ENCODE measurements at places on chromosomes 1 and 21.

- DNase-seq = no peak
These were observed 101.9 kb upstream of the SOD1 start for GRCh38 chr21:31557421-31558188.

DNA sequence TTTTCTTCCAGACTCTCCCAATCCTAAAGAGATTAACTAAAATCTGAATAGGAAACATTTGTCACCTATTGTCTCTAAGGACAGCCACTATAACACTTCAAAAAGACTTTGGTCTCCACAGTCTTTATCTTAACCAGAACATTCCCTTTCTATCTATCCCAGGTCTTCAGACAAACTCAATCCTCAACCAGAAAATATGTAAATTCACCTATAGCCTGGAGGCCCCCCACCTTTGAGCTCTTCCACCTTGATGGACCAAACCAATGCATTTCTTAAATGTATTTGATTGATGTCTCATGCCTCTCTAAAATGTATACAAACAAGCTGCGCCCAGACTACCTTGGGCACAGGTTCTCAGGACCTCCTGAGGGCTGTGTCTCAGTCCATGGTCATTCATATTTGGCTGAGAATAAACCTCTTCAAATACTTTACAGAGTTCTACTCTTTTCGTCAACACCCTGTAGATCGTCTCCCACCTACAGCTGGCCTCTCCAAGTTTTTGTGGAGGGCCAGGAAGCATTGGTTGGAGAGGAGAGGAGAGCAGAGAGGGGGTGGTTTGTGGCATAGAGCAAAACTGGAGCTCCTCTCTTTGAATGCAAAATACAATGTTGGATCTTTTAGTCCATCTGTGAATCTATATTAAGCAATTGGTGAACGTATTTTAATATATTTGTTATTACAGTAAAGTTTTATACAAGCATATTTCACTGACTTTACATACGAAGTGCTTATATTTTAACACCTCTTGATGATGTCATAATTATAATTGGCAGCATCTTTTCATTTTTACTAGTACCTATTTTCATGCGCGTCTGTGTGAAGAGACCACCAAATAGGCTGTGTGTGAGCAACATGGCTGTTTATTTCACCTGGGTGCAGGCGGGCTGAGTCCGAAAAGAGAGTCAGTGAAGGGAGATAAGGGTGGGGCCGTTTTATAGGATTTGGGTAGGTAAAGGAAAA lies 230.7 kb upstream of the DUSP10 start:
- no peak for DNase-seq

DNA sequence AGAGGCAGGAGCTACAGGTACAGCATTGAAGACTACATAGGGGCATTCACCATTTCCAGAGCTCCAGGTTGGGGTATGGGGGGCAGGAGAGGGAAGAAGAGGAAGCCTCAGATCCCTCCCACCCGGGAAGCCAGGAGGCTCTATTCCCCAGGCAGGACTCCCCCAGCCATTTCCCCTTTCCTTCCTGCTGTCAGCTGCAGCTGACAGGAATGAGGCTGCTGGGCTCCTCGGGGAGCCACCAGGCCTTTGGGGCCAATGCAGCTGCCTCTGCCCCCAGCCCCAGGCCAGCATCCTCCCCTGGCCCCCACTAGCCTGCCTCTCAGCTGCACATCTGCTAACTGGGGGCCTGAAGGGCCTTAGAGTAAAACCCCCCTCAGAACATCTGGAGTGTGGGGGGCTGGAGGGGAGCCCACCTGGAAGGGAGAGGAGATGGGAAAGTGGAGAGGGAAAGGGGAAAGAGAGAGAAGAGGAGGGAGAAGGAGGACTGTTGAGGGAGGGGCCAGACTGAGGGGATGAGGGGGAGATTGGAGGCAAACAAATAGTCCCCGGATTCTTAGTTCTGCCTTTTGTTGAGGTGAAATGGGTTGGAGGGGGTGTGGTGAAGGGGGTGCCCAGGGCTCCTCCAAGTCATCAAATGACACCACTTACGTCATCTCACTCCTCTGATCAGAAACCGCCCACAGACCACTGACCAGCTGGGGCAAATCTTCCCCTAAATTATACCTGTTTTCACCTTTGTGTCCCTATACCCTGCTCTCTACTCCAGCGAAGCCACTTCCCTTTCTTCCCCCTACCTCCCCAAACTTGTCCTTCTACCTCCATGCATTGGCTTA lies 58.0 kb downstream of the LGR6 start:
- no peak for DNase-seq

DNA sequence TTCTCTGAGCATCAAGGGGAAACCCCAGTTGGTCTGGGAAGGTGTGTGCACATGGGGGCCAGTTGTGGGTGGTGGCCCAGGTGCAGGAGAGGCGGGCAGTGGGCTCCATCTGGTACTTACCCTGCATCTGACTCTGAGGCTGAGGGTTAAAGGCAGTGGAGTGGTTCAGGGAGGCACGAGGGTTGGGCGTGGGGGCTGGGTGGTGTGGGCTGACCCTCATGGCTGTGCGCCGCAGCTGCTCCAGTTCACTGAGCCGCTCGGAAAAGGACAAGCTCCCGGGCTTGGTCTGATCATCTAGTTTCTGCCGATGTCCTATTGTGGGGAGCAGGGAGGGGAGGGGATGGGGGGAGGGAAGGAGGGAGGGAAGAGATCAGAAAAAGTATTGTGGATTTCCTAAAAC lies 165.5 kb downstream of the CLIC6 start:
- no peak for DNase-seq

DNA sequence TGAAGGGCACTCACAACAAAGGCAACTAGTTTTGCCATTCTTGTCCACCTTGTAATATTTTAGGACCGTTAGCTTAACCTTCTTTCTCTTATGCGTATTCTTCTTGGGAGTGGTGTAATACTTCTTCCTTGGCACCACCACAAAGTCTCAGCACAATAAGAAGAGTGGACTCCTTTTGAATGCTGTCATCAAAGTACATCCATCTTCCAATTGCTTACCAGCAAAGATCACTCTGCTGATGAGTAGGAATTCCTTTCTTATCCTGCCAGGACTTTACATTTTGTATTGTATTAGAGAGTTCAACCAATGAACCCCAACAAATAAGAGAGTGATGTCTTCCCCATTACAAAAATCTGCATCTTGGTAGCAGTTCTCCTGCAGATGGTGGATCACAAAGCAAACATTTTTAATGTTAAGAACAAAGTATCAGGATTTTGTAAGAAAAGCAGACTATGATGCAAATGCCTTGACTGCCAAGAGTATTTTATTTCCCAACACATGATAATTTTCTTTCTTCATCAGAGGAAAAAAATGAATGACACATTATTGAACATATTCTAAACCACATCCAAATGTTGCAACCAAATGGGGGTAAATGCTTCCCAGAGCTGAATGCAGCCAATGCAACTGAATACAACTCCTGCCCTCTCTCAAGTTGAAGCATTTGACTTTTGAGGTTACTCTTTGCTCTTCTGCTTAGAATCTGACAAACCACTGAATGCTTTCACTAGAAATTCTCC lies 5.1 kb upstream of the ARNT start:
- DNase-seq = no peak

GRCh38 chr1:51973587-51974474 lies 16.7 kb downstream of the RAB3B start:
- DNase-seq = no peak

DNA sequence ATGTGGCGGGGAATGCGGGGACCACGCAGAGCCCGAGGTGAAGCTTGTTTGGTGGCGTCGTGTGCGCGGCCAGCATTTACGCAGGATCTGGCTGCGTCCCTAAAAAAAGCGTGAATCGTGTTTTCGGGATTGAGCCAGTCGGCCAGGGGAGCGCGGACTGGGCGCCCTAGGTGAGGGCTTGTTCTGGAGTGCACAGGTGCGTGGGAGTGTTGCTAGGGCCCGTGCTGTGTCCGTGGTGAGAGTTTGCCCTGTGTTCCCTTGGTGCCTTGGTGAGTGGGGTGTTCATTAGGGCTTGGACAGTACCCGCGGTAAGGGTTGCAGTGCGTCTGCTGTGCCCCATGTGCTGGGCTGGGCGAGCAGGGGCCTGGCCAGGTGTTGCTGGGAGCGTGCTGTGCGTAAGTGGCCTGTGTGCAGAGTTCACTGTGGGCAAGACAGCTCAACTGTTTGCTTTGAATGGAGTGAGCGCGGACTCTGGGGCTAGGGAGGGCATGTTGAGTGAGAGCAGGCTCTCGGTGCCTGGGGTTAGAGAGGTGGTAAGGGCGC lies 673 bp downstream of the CD46 start:
- DNase-seq = no peak

- DNase-seq = no peak
These were observed 975.0 kb upstream of the ADGRL4 start for GRCh38 chr1:79981481-79981880.

- DNase-seq = no peak
These were observed 69.0 kb downstream of the HMCN1 start for GRCh38 chr1:185803241-185803640.

DNA sequence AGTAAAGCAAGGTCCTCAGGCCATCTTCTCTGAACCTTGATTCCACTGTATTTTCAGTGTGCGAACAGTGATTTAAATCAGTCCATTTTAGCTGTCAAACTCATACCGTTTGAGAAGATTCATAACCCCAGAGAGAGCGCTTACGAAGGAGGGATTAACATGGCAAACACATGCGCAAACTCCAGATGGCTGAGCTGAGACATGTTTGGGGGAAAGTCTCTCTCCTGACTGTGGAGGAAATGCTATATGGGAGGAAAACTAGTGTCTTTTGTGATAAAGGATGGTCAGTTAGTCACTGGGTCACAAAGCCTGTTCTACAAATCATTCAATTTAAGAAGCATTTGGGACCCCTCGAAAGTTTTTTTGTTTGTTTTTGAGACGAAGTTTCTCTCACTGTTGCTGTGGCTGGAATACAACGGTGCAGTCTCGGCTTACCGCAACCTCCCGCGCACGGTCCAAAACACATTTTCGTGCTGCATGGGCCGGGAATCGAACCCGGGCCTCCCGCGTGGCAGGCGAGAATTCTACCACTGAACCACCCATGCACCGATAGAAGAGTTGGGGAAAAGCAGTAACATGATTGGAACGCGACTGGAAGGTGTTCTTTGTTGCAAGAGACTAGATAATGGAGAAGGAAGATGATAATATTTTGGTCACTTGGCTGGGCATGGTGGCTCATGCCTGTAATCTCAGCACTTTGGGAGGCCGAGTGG lies 58.4 kb upstream of the CXADR start:
- DNase-seq = no peak
